Stimulated activated CD8-positive, alpha-beta memory T cell treated with anti-CD3 and anti-CD28 coated beads, Interleukin-2, amount 100 ng/mL, for 1 hour (primary cell): ENCODE measurements at places on chromosomes 2 and 18.

GRCh38 chr2:160277151-160277550, 77.1 kb upstream of the ITGB6 start:
- DNase-seq, result no peak

DNA sequence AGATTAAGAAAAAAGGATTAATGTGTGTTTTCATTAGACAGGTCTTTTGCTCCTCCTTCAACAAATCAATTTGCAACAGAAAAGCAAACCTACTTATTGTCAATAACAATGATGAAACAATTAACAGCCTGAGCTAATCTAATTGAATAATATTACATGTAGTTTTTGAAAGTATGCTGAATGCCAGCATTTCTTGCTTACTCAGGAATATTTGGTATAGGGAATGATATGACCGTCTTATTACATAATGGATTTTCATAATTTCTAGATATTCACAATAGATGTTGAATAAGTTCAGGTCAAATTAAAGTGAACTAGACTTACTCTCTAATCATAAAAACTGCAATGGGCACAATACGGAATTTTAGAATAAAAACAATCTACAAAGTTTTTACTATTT, 1493.8 kb upstream of the NXPH2 start:
- no peak for DNase-seq

DNA sequence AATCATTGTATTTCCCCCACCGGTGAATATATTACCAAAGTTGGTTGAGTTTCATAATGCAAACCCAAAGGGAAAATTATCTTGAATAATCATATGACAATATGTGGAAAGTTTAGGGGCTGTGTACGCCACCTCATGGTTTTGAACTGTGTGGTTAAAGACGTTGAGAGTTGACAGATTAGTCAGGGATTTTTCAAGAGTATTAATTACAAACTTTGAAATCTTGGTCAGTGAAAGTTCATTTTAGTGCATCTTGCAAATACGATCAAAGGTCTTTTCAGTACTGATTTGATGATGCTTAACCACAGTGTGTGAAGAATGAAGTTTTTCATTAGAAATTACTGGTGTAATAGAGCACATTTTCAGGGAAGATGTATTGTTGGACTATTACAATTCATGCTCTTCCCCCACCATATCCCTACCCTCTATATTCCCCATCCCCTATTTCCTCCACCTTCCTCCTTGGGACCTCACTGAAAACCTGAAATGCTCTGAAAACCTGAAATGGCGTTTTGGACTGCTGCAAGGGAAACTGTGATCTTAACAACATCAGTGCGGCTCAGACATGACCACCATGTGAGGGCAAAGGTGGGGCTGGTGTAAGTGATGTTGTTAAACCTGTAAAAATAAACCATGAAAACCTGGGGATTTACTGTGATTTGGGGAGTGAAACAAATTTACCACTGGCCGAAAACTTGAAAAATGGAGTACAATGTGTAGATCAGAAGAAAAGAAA, 4.5 kb upstream of the BCL2L11 start:
- DNase-seq, result no peak

- DNase-seq, result no peak
Measured at GRCh38 chr2:240463866-240464481, 28.5 kb downstream of the GPC1 start.

GRCh38 chr2:232293191-232293590, 85.4 kb upstream of the ALPP start:
- no peak for DNase-seq

- DNase-seq, result no peak
Measured at GRCh38 chr2:17628349-17629261, 88.1 kb downstream of the VSNL1 start.

DNA sequence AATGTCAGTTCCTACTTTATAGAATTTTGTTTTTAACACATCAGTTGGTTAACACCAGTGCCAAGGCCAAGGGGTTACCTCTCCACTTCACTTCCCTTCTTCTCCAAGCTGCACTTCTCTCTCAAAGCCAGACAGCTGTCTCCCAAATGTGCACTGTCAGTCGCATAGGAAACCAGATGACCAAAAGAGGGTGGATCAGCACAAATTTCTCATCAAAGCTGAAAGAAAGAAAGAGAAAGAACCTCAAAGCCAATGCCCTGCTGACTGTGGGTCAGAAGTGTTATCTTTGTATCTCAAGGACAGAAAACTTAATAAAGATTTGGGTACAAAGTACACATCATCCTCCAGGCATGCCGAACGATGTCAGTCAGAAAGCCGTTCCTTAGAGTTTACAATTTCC, 32.2 kb downstream of the SPATS2L start:
- no peak for DNase-seq
